Left ventricle myocardium inferior (tissue), 1 donor: ENCODE measurements at places on chromosomes 3 and 15. TPM values are rescaled to one million over a fixed set of nuclear protein-coding genes. Genes with fewer than 3 reads are reported as not detected.
A peak's percentile ranks its signal among the peaks of the same experiment; 100 is the strongest.

DNA sequence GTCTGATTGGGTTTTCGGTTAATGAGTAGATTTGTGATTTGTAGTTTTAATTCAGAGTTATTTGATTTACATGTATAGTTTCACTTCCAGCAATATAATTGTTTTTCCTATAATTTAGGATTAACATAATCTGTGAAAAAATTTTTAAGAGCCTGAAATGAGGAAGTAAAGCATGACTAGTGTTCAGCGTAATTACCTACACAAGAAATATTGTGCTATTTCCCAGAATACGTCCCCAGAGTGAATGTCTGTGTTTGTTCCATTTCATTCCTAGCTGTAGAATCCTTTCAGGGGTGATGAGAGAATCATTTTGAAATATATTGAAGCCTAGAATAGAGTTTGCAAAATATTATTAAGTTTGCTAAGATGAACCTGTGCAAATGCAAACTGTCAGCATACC is 247.1 kb downstream of the BBX start:
- no peak for DNase-seq

- no peak for DNase-seq
Observed at GRCh38 chr3:37295925-37296324, 121.5 kb upstream of the LRRFIP2 start.

DNA sequence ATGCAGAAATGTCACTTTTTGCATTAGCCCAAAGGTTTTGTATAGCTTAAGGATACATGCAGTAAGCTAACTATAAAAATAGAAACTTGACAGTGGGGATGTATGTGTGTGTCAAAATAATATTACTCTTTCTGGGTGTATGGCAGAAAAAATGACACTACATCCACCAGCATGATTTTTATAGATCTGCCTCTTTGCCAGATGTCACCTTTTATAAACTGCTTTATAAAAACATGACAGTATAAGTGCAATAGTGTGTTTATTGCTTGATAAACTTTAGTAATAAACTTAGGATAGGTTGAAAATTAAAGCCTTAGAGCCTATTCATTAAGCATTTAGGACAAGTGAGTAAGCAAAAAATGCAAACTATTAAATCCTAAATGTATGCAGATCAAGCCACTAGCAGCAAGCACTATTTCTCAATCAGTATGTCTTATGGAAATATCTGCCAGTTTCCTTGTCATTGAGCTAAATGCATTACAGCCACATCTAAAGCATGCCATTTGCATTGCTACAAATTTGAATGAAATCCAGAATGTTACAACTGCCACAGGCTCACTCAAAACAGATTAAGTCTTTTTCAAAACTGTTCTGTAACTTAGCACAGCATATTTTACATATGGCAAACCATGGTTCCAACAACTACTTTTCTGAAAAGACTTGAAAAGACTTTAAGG is 935.0 kb downstream of the FHIT start:
- DNase-seq: no peak

DNA sequence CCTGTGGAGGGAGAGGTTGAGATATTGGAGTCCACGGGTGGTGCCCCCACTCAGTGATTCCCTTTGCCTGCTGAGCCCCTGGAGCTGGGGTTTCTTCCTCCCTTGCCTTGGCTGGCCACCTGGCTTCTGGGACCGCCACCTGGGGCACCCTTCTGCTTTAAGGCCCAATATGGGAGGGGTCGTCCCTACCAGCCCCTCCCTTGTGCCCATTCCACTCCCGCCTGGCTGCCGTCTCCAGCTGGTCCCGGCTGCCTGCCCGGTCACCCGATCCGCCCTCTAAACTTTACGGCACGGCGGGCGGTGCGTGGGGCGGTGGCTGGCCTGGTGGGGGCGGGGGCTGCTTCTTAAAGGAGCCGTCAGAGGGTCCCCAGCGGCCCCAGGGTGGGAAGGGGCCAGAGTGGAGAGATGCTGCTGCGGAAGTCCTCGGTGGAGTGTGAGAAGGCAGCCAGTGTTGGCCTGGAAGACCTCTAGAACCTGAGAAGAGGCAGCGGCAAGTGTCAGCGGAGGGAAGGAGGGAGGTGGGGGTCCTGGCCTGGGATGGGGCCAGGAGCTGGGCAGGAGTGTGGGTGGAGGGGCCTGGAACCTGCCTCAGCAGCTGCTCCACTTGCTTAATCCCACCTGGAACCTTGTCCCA is 1.6 kb upstream of the SEMA3B start:
- DNase-seq: peak; percentile 82

DNA sequence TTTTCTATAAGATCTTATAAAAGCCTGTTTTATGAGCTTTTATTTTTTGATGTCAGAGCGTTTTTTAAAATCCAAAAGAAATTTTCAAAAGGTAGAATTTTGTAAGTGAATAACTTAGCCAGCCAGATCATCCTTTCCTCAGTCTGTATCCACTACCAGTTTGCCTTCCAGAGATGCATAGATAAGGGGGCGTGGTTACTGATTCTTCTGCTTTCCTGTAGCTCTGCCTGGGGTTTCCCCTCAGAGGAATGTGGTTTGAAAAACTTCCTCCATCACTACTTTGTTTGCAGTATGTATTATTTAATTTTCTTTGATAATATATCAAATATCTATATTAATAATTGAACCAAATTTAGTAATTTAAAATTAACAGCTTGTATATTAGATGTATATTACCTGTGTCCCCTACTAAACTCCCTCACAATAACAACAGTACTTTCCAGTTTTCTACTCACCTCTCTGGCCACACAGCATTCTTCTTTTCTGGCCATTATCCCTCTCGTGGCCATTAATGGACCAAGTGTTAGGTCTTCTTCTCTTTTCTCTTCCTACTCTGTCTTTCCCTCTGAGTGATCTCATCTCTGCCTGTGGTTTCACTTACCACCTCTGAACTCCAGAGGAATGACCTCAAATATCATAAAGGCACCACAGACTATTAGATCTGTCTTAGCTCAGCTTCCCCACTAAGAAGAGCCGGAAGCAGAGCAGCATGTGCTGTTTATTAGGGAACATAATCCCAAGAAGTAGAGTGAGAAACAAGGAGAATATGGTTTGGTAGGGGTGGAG is 239.7 kb downstream of the UBE2E2 start:
- no peak for DNase-seq

DNA sequence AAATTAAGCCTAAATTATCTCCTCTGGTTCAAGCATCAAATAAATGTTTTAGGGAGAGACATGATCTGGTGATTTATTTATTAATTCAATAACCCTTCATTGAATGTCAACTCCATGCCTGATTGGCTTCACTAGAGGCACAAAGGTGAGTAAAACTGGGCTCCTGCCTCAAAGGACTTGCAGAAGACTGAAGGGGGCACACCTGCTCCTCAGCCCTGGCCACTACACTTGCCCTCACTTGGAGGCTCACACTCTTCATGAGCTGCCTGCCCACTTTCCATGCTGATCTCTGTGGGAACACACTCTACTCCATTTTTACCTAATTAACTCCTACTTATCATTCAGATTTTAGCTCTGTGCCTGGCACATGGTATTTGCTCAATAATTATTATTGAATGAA is 84.4 kb upstream of the KCNMB2 start:
- no peak for DNase-seq

- no peak for DNase-seq
Observed at GRCh38 chr15:72365844-72366243, 10.0 kb downstream of the HEXA start.

DNA sequence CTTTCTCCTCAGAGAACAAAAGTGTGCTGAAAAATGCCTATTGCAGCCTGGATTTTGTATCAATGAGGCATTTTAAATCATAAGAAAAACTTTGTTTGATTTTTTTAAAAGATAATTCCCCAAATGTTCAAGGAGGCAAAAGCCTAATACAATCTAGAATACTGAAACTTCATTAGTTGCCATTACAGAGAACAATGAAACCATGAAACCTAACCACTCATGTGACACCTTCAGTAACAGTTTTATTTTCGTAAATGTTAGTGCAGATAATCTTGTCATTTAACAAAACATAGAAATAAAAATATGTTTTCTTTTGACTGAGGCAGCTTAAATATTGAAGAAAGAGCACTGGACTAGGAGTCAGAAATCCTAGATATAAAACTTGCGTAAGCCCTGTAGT is 655.9 kb downstream of the RBMS3 start:
- no peak for DNase-seq

GRCh38 chr3:21041621-21042020 is 709.4 kb downstream of the ZNF385D start:
- DNase-seq: no peak

- DNase-seq: no peak
Observed at GRCh38 chr3:67551361-67552016, 102.9 kb downstream of the SUCLG2 start.

- no peak for DNase-seq
Observed at GRCh38 chr3:44280077-44280476, 38.4 kb downstream of the TOPAZ1 start.

DNA sequence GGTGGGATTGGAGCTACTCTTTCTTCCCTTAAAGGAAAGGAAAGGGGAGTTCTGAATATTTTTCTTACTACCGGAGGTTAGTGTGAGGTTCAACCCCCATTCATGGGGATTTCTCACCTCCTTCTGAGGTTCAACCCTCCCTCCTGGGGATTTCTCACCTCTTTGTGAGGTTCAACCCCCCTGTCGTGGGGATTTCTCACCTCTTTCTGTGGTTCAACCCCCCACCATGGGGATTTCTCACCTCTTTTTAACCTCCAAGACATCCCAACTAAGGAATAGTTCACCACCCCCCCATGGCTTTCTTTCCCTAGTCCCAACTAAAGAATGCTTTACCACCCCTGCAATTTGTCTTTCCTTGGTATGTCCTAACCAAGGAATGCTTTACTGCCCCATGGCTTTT is 520.3 kb downstream of the EDEM1 start:
- DNase-seq: no peak

GRCh38 chr15:25374143-25374542 is 64.7 kb downstream of the UBE3A start:
- DNase-seq: no peak

DNA sequence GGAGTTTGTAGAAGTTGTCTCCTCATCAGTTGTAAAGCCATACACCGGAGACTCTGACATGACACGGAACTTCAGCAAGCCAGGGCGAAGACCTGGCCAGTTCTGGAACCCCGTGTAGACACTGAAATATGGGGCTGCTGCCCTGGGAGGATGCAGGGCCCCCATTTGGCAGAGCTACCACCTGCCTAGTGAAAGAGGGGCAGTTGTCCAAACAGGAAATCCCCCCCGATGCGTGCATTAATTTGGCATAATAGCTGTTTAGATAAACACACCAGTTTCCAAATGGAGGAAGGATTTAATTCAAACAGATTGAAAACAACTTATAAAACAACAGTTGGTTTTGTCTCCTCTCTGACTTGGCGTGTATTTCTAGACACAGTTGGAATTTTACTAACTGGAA is 357.2 kb downstream of the GABRG3 start:
- no peak for DNase-seq

- no peak for DNase-seq
Observed at GRCh38 chr3:124318656-124319055, 326.7 kb upstream of the ROPN1 start.

GRCh38 chr3:86562090-86562489 is 428.9 kb downstream of the VGLL3 start:
- no peak for DNase-seq

DNA sequence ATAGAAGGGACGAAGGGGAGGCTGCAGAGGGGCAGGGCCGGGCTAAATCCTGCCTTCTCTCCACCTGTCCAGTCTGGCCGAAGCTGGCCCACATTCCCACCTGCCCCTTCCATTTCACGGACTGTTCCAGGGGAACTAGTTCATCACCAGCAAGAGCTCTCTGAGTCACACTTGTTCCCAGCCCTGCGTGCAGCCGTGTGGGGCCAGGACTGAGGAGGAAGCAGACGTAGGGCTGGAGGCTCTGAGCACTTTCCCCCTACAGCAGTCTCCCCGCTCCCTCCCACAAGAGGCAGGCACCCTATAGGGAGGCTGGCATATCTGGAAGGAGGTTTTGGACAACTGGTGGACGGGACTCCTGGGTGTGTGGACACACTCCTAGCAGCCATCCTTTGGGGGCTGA is 3.0 kb downstream of the ITIH4 start:
- no peak for DNase-seq

- no peak for DNase-seq
Observed at GRCh38 chr3:56089739-56090138, 378.5 kb downstream of the ERC2 start.

GRCh38 chr3:197495499-197495898 is 60.3 kb downstream of the BDH1 start:
- no peak for DNase-seq

- DNase-seq: peak; percentile 56
Observed at GRCh38 chr15:70806992-70807712, 43.8 kb upstream of the UACA start.

DNA sequence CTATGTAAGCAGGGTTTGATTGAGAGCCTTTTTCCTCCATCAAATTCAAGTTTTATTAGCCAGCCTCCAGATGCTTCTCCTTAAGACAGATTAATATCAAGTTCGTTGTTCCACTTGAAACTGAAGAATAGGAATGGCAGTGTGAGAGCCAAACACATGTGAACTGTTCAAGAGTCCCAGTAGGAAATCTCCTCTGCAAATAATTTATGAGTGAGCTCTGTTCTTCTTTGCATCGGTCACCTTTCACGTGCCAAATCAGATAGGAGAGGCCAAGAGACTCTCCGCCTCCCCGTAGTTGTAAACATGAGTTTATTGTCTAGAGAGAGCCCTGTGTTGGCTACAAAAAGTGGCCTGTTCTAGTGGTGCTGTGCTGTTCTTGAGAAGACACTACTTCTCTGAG is 372.1 kb upstream of the NR2F2 start:
- DNase-seq: no peak

- peak; percentile 85 for DNase-seq
Observed at GRCh38 chr3:50272911-50273688, 4.2 kb downstream of the SEMA3B start.

- no peak for DNase-seq
Observed at GRCh38 chr15:91861223-91861622, 7.7 kb downstream of the SLCO3A1 start.

- DNase-seq: no peak
Observed at GRCh38 chr15:60155661-60156060, 151.6 kb downstream of the FOXB1 start.

GRCh38 chr3:65174713-65175112 is 486.9 kb upstream of the ADAMTS9 start:
- no peak for DNase-seq

GRCh38 chr15:49372366-49372765 is 50.7 kb upstream of the FGF7 start:
- DNase-seq: no peak

DNA sequence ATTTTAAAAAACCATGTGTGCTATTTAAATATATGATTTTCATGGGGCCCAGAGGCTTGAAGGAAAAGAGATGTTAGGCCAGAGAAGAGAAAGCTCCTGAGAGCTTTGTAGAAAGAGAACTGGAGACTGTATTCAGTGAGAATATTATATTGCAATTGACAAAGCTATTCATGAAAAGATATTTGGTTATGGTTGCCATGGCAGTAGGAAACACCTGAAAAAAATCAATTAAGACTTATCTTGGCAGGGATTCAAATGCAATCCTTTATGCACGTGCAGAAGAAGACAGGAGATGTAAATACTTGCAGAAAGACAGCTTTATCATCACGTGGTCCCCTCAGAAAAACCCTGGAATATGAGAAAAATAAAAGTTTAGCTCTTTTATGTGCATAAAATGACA is 636.0 kb upstream of the TBL1XR1 start:
- DNase-seq: no peak

CHRNA5 gene
- 2.2 TPM for total RNA-seq

SPINK8 gene
- not detected for total RNA-seq

B3GALNT1 gene
- total RNA-seq: 56.1 TPM

MAGEL2 gene
- total RNA-seq: not detected

ZBBX gene
- total RNA-seq: not detected

GPR160 gene
- total RNA-seq: 0.99 TPM

SERPINI2 gene
- 0.41 TPM for total RNA-seq

SNX1 gene
- 72.1 TPM for total RNA-seq

PRR20G gene
- total RNA-seq: not detected

TUSC7 gene
- total RNA-seq: not detected

RMDN3 gene
- total RNA-seq: 20.3 TPM

HIGD2B gene
- total RNA-seq: not detected

CLRN1 gene
- total RNA-seq: not detected

TM4SF4 gene
- total RNA-seq: not detected
